Left ventricle myocardium superior (tissue), 1 donor: ENCODE measurements at places on chromosomes 7 and 10. TPM values are rescaled to one million over a fixed set of nuclear protein-coding genes. Genes with fewer than 3 reads are reported as not detected.

The TMEM213 gene
- total RNA-seq, result not detected

The GTF2IRD2 gene
- total RNA-seq, result 21.3 TPM

The SPDYE1 gene
- not detected for total RNA-seq

The ABCB4 gene
- total RNA-seq, result 5.7 TPM

The AP5Z1 gene
- total RNA-seq, result 10.5 TPM

The CNTNAP2 gene
- 0.22 TPM for total RNA-seq

GRCh38 chr7:110600956-110601355, 490.0 kb upstream of the LRRN3 start:
- DNase-seq, result no peak

GRCh38 chr7:130850956-130851355, 116.9 kb upstream of the KLF14 start:
- DNase-seq, result no peak

- DNase-seq, result no peak
Measured at GRCh38 chr7:116334555-116334954, 124.2 kb downstream of the TES start.

DNA sequence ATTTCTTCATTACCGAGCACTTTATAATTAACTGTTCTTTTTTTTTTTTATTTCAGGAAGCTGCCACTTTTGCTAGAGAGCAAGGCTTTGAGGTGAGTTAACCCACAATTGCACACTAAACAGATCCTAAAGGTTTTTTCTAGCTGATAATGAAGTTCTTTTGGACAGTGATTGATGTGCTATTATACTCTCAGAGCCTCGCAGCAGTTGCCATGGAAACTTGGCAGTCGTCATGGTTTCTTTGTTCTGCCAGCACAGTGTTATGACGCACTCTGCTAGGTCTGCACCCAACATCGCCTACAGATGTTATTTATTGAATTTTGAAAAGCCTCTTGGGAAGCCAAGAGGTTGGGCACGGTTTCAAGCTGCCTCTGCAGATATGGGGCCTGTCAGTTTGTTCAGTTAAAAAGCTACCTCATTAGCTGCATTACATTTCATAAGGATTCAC, 237.2 kb upstream of the KAT6B start:
- DNase-seq, result peak; percentile 91

- no peak for DNase-seq
Measured at GRCh38 chr10:32190890-32191491, 134.8 kb upstream of the KIF5B start.

- no peak for DNase-seq
Measured at GRCh38 chr10:131580674-131581073, 269.2 kb upstream of the TCERG1L start.

DNA sequence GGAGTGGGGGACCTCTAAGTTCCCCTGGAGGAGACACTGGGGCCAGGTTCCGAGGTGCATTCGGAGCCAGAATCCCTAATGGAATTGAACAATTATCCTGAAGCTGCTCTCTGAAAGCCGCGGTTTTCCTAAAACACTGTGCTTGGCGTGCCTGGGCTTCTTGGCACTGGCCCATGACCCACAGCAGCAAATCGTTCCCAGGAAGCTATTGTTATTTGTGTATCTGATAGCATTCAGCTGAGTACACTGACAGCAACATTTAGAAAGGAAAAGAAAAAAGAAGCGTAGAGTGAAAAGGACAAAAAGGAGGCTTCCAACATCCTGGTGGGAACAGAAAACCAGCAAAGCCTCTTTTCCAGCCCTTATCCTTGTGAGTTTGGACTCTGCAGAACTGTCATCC, 339.8 kb downstream of the FRMD4A start:
- DNase-seq, result peak; percentile 69

DNA sequence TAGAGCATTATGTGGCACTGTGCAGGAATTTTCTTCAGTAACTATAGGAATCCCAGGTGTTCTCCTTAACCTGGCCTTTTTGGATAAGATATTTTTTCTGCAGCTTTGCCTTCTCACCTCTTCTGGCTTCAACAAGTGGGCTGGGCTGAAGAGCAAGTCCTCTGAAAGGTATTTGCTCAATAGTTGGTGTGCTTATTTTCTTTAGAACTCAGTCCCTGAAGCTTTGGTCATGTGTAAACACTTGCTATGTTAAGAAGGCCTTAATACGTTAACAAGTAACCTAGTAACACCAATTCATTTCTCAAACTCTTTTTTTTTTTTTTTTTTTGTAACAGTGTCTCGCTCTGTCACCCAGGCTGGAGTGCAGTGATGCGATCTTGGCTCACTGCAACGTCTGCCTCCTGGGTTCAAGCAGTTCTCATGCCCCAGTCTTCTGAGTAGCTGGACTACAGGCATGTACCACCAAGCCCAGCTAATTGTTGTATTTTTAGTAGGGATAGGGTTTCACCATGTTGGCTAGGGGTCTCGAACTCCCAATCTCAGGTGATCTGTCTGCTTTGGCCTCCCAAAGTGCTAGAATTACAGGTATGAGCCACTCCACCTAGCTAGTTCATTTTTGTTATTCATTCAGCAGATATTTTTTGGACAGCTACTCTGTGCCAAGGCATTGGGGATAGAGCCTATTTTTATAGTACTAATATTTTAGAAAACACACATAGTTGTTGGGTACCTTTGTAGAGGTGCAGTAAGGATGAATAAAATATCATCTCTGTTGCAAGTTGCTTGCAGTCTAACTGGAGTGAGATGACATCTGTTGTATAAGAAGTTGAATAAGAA, 164.6 kb downstream of the SND1 start:
- no peak for DNase-seq

- DNase-seq, result no peak
Measured at GRCh38 chr10:623014-623413, 66.5 kb downstream of the DIP2C start.

DNA sequence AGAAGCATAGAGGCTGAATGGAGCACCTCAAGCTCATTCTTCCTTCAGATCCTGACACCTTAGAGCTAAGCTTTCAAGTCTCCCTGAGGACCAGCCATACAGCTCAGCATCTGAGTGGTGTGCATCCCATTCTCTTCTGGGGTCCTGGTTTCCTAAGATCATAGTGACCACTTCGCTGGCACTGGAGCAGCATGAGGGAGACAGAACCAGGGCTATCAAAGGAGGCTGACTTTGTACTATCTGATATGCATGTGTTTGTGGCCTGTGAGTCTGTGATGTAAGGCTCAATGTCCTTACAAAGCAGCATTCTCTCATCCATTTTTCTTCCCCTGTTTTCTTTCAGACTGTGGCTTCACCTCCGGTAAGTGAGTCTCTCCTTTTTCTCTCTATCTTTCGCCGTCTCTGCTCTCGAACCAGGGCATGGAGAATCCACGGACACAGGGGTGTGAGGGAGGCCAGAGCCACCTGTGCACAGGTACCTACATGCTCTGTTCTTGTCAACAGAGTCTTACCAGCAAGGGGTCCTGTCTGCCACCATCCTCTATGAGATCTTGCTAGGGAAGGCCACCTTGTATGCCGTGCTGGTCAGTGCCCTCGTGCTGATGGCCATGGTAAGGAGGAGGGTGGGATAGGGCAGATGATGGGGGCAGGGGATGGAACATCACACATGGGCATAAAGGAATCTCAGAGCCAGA, 31.0 kb downstream of the PRSS2 start:
- no peak for DNase-seq

DNA sequence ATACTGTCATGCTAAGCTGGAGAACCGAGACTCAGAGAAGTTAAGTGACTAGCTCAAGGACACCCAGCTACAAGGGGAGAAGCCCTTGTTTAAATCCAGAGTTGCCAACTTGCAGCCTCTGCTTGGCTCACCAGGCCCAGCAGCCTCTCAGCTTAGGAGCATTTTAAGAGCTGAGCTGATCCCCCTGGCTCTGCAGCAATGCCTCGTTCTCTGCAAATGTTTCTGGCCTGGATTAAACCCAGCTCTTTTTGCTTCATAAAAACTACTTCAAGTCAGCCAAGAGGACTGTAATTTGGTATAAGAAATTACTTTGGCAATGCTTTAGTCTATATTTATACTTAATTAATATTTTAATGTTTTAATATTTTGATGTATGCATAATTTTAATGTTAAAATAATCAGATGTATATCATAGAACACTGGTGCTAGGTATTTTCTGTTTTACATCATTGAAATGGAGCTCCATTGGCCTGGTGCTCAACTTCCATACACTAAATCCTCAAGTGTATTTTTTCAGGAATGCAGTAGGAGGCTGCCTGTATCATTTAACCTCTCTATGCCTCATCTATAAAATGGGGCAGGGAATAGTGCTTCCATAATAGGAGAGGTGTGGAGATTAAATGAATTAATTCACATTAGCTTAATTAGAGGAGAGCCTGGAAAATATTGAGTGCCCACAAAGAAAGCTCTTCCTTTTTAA, 184.2 kb downstream of the EMX2 start:
- no peak for DNase-seq

DNA sequence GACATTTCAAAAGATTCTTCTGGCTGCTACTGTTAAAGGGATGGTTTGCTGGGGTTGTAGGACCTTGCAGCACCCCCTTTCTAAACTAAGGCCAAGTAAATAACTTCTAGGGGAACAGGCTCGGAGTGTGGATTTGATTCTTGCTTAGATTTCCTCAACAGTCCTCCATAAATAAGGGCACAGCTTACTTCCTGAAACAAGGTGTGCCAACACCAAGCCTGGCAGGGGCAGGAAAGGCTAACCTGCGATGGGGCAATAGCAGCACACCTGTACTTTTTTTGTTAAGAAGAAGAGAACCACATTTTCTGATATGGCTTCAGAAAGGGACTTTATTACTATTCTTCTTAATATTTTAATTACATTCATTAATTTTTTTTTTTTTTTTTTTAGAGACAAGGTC, 121.9 kb downstream of the RNF216 start:
- DNase-seq, result no peak

GRCh38 chr10:44925224-44925623, 14.1 kb downstream of the TMEM72 start:
- DNase-seq, result no peak

GRCh38 chr7:55261386-55261770, 103.8 kb upstream of the LANCL2 start:
- DNase-seq, result no peak

DNA sequence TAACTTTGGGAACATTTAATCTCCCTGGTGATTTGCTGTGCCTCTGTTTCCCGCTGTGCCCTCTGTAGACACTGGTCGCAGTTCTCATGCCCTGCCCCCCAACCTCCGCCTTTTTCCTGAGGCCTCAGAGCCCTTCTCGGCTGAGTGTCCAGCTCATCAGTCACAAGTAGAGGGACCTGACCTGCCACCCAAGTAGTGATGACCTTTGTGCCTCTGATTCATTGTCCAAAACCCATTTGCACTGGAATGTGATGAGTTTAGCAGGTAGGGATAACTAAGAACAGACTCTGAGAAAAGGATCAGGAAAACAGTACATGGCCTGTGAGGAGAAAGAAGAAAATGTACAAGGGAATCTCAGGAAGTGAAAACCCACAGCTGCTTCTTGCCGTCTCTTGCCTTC, 58.8 kb downstream of the LANCL2 start:
- no peak for DNase-seq

- DNase-seq, result no peak
Measured at GRCh38 chr10:83272666-83273434, 866.5 kb upstream of the GHITM start.

DNA sequence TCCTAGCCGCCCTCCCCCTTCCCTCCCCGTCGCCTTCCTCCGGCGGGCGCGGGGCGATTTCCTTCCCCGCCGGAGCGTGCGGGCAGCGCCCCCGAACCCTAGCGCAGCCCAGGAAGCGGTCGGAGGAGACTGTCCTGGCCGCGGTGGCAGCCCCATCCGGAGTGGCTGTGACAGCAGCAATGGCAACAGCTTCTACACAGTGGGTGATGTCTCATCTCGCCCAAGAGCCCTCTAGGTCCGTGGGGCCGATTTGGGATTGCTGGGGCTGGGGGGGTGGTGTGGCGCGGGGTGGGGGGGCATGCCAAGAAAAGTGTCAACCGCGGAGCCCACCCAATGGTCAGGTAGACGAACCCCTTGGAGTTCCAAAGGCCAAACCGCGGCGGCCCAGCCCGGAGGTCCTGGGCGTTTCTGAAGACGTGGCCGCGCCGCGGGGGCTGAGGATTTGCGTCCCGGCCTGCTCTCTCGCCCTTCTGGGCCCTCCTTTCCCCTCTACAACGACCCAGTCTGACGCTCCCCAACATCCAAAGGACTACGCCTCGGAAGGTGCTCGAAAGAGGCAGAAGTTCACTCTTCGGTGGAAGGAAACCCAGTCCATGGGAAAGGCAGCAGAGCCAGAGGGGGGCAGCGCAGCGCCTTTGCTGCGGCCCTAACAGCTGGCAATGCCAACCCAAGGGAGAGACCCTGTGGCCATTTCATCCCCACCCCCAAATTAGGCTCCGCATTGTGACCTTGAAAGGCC, 603 bp upstream of the TWIST1 start:
- no peak for DNase-seq

GRCh38 chr7:2812831-2813230, 31.3 kb downstream of the GNA12 start:
- DNase-seq, result no peak

DNA sequence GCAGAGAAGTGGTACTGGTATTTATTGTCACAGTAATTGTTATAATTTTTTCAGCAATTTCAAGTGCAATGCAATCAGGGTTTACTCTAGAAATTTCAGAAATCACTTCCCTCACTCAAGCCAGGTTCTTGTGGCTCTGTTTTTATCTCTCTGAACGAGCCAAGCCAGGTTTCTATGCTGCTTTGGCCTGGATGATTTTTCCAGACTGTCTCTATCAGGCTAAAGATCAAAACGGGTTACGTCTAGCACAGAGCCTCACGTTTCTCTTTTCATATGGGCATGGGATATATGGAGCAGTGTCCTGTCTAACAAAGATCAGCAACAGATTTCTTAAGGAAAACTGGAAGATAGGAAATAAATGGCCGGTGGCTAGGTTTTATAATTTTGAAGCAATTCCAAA, 1105.3 kb downstream of the NRG3 start:
- DNase-seq, result no peak

- DNase-seq, result no peak
Measured at GRCh38 chr10:34538281-34538829, 276.7 kb downstream of the PARD3 start.

DNA sequence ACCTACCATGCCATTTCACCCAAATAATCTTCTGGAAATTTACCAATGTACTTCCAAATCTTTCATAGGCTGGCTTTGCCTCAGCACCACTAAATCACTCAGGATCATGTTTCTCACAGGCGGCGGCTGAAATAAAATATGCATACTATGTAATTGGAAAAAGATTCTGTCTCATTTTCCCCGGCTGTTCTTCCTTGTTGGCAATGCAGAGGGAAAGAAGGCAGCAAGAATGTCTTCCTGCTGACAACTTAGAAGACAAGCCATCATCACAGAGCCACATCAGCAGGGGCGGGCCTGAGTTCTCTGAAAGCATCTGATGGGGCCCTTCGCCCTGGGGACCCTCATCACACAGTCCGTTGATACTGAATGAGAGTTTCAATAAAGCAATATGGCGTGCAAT, 39.2 kb upstream of the COL1A2 start:
- DNase-seq, result no peak

DNA sequence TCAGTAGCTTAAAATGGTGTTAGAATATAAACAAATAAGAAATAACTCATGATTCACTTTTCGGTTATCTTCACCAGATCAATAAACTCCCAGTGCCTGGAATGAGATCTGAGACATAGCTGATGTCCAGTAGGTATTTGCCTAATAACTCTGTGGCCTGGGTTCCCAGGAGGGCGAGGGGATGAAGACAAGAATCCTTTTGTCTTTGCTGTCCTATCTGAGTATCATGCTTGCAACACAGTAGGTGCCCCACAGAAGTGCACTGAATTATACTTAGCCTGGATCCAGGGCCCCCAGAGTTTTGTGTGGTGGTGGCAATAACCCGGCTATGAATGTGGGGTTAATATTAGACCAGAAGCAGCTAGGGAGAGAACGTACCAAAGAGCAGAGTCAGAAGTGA, 350.1 kb upstream of the AOAH start:
- no peak for DNase-seq
